Caco-2 (cell line): ENCODE measurements at places on chromosomes 7 and 10. TPM values are rescaled to one million over a fixed set of nuclear protein-coding genes. Genes with fewer than 3 reads are reported as not detected.

INHBA gene
- 0.52 and 0.72 TPM in 2 replicates for total RNA-seq

MMD2 gene
- not detected in 2 replicates for total RNA-seq

LAMB1 gene
- 418 and 431 TPM in 2 replicates for total RNA-seq

DNA sequence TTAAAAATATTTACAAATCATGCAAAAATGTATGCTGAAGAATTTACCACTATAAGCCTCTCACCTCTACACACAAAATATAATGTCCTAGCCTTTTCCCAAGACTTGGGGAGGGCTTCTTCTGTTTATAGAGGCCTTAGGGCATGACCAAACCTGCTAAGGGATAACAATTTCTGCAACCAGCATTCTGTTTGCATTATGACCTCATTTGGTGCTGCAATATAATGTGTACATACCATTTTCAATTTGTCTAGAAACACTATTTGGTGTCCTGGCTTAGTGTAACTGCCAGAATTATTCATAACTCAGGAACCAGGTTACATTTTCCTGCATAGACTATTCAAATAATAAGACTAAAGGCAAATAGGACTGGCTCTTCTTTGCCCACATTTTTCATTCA is 446.6 kb upstream of the SORCS1 start:
- no peak overlapping the region for H3K27ac ChIP-seq
- no peaks in the 10 kb centered on the region for H3K36me3 ChIP-seq
- no peaks in the 10 kb centered on the region for H3K4me1 ChIP-seq
- DNase-seq = no peak
- H3K4me3 ChIP-seq = no peak overlapping the region

DNA sequence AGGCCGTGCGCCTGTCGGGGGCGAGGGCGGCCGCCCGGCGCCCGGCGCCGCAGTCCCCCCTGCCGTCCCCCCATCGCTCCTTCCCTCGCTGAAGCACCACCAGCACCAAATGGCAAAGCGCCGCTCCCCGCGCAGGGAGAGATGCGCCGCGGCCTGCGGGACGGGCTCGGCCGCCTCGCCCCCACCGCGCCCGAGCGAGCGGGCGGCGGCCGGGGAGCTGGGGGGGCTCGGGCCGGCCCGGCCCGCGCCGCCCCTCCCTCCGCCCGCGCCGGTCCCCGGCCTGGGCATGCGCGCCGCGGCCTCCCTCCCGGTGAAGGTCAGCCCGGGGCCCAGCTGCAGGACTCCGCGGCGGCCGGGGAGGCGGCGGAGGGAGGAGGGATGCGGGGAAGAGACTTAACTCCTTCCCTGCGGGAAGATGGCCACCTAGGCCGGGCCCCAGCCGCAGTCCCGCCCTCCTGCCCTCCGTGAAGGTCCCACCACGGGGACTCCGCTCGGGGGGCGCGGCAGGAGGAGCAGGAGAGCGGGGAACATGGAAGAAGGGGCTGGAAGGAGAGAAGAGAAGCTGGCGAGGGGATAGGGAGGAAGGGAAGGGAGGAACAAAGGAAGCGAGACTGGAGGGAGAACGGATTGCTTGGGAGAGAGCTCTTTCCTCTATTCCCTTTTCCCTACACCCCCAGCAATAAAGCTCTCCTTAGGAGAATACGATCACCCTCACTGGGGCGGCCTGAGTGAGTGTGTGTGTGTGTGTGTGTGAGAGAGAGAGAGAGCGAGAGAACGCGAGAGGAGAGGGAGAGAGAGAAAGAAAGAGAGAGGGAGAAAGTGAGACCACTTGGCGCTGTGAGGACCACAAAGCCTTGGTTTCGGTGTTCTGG is 3.4 kb upstream of the SMARCD3 start:
- peak; percentile 77 for DNase-seq
- peak overlapping the region; percentile 57 for H3K4me3 ChIP-seq
- peak overlapping the region; percentile 30 for H3K27ac ChIP-seq
- H3K4me1 ChIP-seq = peaks cover 27% of the 10 kb centered on the region
- peaks cover 2% of the 10 kb centered on the region for H3K27me3 ChIP-seq

GRCh38 chr7:33099154-33099940 is 9.9 kb downstream of the RP9 start:
- no peak overlapping the region for H3K27ac ChIP-seq
- no peaks in the 10 kb centered on the region for H3K4me1 ChIP-seq
- H3K27me3 ChIP-seq = no peaks in the 10 kb centered on the region
- DNase-seq = no peak

GRCh38 chr10:124298891-124299290 is 119.8 kb downstream of the OAT start:
- no peak for DNase-seq
- H3K36me3 ChIP-seq = no peaks in the 10 kb centered on the region
- no peaks in the 10 kb centered on the region for H3K4me1 ChIP-seq
- no peak overlapping the region for H3K27ac ChIP-seq
- H3K27me3 ChIP-seq = no peaks in the 10 kb centered on the region

DNA sequence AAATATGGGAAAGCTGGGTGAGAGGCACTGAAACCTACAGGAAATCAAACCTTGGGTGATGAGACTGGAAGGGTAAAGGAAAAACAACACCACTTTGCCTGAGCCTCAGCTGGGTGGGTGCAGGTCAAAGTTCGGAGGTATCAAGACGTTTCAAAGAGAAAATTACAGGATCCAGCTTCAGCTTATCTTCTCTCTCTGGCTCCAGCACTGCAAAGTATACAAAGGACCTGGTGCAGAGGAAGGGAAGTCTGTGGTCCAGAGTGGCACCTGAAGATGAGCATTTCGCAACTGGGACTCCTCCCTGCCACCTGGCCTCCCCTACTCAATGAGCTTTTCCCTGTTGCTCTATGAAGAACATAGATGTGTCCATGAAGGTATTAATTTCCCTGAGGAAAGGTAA is 6.4 kb upstream of the FXYD4 start:
- no peak overlapping the region for H3K4me3 ChIP-seq
- no peaks in the 10 kb centered on the region for H3K36me3 ChIP-seq
- no peak overlapping the region for H3K27ac ChIP-seq
- H3K4me1 ChIP-seq = peaks cover 11% of the 10 kb centered on the region
- no peaks in the 10 kb centered on the region for H3K27me3 ChIP-seq

DNA sequence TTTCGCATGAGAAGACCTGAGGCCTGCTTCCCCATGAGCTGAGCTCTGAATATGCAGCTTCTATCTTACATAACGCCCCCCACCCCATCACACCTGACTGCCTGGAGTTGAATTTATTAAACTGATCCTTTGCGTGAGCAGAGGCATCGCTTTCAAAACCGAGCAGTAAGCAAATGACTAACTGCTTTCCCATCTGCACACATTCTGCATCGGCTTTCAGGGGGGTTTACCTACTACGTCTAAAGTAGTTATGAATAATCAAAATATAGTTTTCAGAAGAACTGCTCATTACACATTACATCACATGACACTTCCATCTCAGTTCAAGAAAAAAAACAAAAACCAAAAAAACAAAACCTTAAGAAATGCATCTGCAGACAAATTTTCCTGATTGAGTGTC is 54.7 kb upstream of the EGR2 start:
- H3K27ac ChIP-seq = no peak overlapping the region
- H3K27me3 ChIP-seq = no peaks in the 10 kb centered on the region
- H3K4me1 ChIP-seq = no peaks in the 10 kb centered on the region
- no peak for DNase-seq
- no peaks in the 10 kb centered on the region for H3K36me3 ChIP-seq
- H3K4me3 ChIP-seq = no peak overlapping the region

DNA sequence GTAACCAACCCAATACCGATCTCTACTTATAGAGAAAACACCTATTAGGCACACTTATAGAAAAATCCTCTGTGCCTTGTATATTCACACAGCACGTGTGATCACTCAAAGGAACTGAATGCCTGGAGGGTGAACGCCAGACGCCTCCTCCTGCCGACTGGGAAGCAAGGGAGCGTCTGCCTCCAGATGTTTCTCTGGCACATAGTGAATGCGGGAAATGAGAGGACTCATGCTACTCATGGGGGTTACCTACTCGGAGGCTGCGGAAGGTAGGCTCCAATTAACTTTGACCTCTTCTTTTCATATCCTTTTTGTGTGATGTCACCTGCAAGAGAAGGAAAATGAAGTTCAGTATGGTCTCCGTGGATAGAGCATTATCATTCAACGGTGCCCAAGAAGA is 203.3 kb downstream of the DIP2C start:
- no peaks in the 10 kb centered on the region for H3K4me1 ChIP-seq
- H3K4me3 ChIP-seq = no peak overlapping the region
- no peaks in the 10 kb centered on the region for H3K36me3 ChIP-seq
- H3K27ac ChIP-seq = no peak overlapping the region
- DNase-seq = peak; percentile 16

DNA sequence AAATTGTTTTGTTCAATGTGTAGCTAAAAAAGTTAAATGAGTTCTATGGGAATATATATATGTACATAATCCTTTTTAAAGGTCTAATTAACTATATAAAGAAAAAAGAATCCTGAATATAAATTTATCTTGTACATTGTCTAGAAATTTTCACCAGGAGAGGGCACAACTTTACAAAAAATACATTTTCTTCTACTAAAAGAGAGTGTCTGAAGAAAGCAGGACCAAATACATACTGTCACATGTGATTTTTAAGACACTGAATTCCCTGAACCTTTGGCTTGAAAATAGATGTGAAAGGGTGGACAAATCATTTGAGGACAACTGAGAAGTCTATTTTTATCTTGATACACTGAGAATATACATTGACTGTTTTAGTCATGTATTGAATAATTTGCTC is 204.3 kb downstream of the DGKB start:
- no peak overlapping the region for H3K27ac ChIP-seq
- H3K4me3 ChIP-seq = no peak overlapping the region
- H3K27me3 ChIP-seq = no peaks in the 10 kb centered on the region
- no peaks in the 10 kb centered on the region for H3K36me3 ChIP-seq
- H3K4me1 ChIP-seq = no peaks in the 10 kb centered on the region

GRCh38 chr7:129828078-129828762 is 124.5 kb downstream of the UBE2H start:
- H3K36me3 ChIP-seq = no peaks in the 10 kb centered on the region; the same call in 1 of the 2 replicates
- DNase-seq = no peak
- H3K27me3 ChIP-seq = no peaks in the 10 kb centered on the region
- H3K4me3 ChIP-seq = no peak overlapping the region
- H3K4me1 ChIP-seq = peaks cover 35% of the 10 kb centered on the region
- H3K27ac ChIP-seq = no peak overlapping the region

- H3K27me3 ChIP-seq = no peaks in the 10 kb centered on the region
- peaks cover 85% of the 10 kb centered on the region for H3K4me1 ChIP-seq
- H3K4me3 ChIP-seq = no peak overlapping the region
- no peak for DNase-seq
- H3K27ac ChIP-seq = peak overlapping the region; percentile 68
These were observed 165.5 kb downstream of the PKD1L1 start for GRCh38 chr7:47782792-47783191.

GRCh38 chr7:138257459-138258196 is 181.4 kb downstream of the AKR1D1 start:
- H3K4me3 ChIP-seq = no peak overlapping the region
- H3K36me3 ChIP-seq = peaks cover 1% of the 10 kb centered on the region; the same call in 1 of the 2 replicates
- no peaks in the 10 kb centered on the region for H3K27me3 ChIP-seq
- H3K27ac ChIP-seq = peak overlapping the region; percentile 94

- no peaks in the 10 kb centered on the region for H3K27me3 ChIP-seq
- no peak overlapping the region for H3K27ac ChIP-seq
- peaks cover 2% of the 10 kb centered on the region for H3K36me3 ChIP-seq
- DNase-seq = no peak
These were observed 33.9 kb downstream of the CACUL1 start for GRCh38 chr10:118720685-118721538.

DNA sequence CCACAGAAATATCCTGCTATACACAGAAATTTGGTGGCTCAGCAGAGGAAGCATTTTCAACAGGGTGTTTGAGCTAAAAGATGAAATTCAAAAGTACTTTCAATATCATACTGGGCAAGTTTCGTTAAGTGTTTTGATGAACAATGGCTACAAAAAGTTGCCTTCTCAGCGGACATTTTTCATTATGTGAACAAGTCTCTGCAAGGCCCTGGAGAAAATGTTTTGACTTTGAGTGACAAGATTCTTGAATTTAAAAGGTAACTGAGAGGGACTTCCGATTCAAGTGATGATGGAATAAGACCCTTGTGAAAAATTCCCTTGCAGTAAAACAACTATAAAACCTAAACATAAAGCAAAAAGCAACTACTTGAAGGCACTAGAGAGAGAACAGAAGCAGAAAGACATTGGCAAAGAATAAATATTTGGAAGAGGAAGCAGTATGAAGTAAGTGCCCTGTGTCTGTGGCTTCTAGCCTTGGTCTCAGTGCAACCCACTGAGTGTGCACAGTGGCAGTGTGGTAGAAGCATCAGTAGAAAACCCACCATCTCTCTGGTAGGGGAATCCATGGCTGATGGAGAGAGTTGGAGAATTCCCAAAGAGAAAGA is 62.5 kb upstream of the NAMPT start:
- no peak overlapping the region for H3K27ac ChIP-seq
- H3K4me1 ChIP-seq = no peaks in the 10 kb centered on the region
- DNase-seq = no peak
- H3K4me3 ChIP-seq = no peak overlapping the region
- H3K27me3 ChIP-seq = no peaks in the 10 kb centered on the region
- H3K36me3 ChIP-seq = no peaks in the 10 kb centered on the region

DNA sequence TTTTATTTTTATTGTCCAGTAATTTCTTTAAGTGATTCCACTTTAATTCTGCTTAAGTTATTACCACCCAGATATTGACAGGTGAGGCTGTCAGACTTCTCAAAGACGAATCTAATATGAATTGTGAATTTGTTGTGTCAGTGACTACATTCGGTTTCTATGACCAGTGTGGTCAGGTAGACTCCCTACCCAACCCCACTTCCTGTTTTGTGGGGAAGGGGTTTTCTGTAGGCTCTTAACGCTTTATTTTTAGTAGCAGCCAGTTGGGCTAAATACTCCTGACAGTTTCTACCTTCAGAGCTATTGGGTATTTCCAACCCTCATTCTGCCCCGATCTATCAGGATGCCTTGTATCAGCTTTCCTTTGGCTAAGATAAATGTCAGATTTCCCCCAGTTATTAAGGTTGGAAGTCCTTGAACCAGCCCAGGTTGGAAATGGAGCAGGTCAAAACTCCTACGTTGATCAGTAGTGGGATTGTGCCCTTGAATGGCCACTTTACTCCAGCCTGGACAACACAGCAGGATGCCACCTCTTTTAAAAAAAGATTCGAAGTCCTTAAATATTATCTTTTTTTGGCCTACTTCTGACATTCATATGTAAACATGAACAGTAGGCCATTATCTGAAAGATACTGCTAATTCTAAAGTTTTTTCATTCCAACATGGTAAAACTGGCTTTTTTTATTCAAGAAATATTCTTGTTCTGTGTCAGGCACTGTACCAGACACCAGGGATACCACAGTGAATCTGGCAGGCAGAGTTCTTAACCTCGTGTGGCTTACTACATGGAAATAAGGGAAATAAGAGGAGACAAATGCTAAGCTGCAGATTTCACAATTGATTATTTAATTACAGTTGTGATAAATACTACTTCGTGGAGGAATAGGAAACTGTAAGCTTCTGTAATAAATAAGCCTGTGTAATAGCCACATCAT is 133.3 kb upstream of the SAMD8 start:
- H3K4me3 ChIP-seq = no peak overlapping the region
- no peaks in the 10 kb centered on the region for H3K36me3 ChIP-seq
- no peaks in the 10 kb centered on the region for H3K27me3 ChIP-seq
- no peaks in the 10 kb centered on the region for H3K4me1 ChIP-seq
- DNase-seq = no peak
- no peak overlapping the region for H3K27ac ChIP-seq
